ENCODE measurements at places on chromosomes 7 and 10. TPM values are rescaled to one million over a fixed set of nuclear protein-coding genes. Genes with fewer than 3 reads are reported as not detected.

GRCh38 chr7:106057962-106058927 lies 53.9 kb downstream of the SYPL1 start:
- H3K36me3 ChIP-seq = no peaks in the 10 kb centered on the region
- H3K4me1 ChIP-seq = no peaks in the 10 kb centered on the region
- H3K27ac ChIP-seq = peak overlapping the region; percentile 52
- H3K27me3 ChIP-seq = no peaks in the 10 kb centered on the region

DNA sequence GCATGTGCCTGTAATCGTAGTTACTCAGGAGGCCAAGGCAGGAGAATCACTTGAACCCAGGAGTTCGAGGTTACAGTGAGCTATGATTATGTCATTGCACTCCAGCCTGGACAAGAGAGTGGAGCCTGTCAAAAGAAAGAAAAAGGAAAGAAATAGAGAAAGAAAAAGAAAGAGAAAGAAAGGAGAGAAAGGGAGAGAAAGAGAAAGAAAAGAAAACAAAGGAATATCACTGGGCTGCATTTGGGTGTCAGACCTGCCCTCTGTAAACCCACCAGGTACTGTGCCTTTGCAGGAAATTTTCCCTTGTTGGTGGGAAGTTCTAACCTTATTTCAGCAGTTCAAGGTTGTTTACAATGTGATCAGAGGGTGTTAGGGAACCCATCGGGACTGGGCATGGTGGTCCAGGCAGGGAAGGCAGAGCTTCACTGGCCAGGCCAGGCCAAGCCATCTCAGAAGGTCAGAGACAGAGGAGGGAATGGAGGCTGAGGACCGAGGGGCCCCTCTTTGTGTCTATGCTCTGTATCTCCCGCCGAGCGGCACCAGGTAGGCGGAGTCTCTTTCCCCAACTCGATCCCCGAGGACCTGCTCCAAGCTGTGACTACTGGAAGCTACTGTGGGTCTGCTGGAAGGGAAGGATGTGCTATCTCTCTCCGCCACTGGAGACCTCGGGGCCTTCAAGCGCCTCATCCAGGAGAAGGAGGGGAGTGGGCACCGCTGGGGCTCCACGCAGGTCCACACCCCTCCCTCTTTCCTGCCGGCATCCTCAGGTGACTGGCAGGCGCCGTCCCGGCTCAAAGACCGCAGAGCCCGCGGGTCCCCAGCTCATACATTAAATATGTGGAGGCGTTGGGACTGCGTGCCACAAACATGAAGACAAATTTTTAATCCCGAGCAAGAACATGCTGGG lies 15.2 kb upstream of the KAZALD1 start:
- H3K36me3 ChIP-seq = no peaks in the 10 kb centered on the region
- no peak overlapping the region for H3K4me3 ChIP-seq
- H3K27ac ChIP-seq = no peak overlapping the region
- DNase-seq = no peak
- no peaks in the 10 kb centered on the region for H3K4me1 ChIP-seq
- peaks cover 32% of the 10 kb centered on the region for H3K27me3 ChIP-seq

DNA sequence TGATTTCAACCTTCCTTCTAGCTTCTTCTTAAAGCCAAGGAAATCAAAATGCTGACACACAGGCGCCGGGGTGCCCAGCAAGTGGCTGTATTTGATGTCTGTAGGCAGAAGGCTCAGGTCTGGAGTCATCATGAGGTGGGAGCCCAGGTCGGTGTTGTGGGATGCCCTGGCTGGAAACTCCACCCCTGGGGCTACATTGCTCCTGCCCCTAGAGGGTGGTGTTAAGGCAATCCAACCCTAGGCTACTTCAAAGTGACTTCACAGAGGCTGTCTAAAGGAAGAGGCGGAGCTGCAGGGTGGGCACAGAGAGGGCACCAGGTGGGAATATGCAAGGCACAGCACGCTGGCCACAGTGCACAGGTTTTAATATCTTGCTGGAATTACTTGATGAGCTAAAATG lies 200.9 kb downstream of the ADAM12 start:
- no peaks in the 10 kb centered on the region for H3K27me3 ChIP-seq
- H3K27ac ChIP-seq = no peak overlapping the region
- no peaks in the 10 kb centered on the region for H3K36me3 ChIP-seq
- no peak for DNase-seq

- H3K27ac ChIP-seq = no peak overlapping the region
- no peak for DNase-seq
- no peaks in the 10 kb centered on the region for H3K27me3 ChIP-seq
- H3K4me3 ChIP-seq = no peak overlapping the region
- no peaks in the 10 kb centered on the region for H3K36me3 ChIP-seq
Observed at GRCh38 chr7:111228437-111228836, 137.5 kb downstream of the LRRN3 start.

- H3K4me1 ChIP-seq = no peaks in the 10 kb centered on the region
- H3K27me3 ChIP-seq = no peaks in the 10 kb centered on the region
- H3K36me3 ChIP-seq = no peaks in the 10 kb centered on the region
- H3K27ac ChIP-seq = no peak overlapping the region
Observed at GRCh38 chr7:14398526-14398925, 409.1 kb upstream of the ETV1 start.

The RBP3 gene
- not detected for total RNA-seq

The SYT15 gene
- total RNA-seq = 3.8 TPM
